Brain pericyte (primary cell): ENCODE measurements at places on chromosomes 5 and 9.

GRCh38 chr9:98248737-98249474 is 6.5 kb downstream of the TBC1D2 start:
- DNase-seq = no peak

DNA sequence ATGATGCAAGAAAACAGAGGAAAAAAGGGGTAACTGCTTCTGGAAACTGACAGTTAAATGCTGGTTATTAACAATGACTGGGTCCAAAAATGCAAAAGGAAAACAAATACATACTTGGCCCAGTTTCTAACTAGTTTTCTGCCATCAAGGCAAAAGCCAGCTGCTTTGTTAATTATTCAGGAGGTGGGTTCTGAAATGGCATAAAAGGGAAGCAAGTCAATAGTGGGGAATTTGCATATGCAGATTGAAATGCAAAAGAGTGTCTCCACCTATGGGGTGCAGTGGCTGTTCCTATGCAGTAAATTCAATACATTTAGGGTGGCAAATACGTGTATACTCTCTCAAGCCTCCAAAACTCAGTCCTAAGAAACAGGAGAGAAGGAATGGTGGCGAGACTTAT is 33.4 kb downstream of the BARHL1 start:
- no peak for DNase-seq

- no peak for DNase-seq
Observed at GRCh38 chr5:133514456-133514855, 97.9 kb downstream of the FSTL4 start.

- no peak for DNase-seq
Observed at GRCh38 chr5:55276771-55277170, 30.7 kb downstream of the DHX29 start.

DNA sequence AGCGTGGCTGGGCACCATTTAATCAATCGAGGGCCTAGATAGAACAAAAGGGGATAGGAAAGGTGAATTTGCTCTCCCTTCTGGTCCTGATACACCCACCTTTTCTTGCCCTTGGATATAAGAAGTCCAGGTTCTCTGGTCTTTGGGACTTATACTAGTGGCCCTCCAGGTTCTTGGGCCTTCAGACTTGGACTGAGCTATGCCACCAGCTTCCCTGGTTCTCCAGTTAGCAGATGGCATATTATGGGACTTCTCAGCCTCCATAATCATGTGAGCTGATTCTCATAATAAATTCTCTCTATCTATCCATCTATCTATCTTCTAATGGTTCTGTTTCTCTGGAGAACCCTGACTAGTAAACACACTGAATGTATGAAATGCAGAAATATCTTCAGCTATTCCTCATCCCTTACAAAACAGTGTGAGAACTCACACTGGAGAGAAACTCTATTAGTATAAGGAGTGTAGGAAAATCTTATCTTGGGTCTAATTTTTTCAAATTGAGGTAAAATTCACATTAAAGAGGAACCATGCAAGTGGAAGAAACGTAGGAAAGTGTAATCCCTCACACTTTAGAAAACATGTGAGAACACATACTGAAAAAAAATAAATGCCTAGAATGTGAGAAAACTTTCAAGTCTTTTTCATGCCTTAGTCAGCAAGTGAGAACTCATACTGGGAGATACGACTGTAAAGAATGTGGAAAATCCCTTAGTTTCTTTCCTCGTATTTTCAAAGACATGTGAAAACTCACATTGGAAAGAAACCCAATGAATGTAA is 15.5 kb downstream of the PCDHB15 start:
- DNase-seq = no peak

GRCh38 chr5:67214707-67215447 is 18.3 kb upstream of the CD180 start:
- no peak for DNase-seq

DNA sequence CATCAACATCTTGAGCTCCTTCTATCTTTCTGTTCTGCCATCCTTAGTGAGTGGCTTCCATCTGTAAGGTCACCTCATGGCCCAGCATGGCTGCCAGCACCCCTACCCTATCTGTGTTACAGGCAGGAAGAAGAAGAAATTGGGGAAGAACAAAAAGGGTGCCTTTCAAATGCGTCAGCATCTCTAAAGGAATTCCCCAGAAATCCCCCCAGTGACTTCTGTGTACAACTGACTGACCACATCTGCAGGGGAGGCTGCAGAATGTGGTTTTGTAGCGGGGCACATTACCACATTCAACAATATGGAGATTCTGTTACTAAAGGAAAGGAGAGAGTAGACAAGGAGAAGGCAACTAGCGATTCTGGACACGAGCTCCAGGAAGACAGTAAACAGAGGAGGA is 40.1 kb downstream of the ALG2 start:
- DNase-seq = no peak

DNA sequence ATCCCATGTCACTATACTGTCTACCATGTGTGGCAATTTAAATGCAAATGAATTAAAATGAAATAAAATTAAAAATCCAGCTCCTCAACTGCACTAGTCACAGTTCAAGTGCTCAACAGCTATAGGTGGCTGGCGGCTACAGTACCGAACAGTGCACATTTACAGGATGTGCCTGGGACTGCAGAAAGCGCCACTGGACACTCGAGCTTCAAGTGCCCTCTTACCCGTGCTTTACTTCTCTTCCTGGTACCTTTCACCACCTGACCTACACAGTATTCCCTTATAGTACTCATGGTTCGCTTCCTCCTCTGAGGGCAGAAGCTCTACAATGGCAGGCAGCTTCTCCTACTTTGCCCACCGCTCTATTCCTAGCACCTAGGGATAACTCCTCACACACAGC is 166.6 kb downstream of the FANCC start:
- no peak for DNase-seq
